Lung (tissue), 17 donors: ENCODE measurements at places on chromosomes 5 and 9. TPM values are rescaled to one million over a fixed set of nuclear protein-coding genes. Genes with fewer than 3 reads are reported as not detected.

Gene KCTD16
- 0.46 TPM for total RNA-seq

Gene IQGAP2
- total RNA-seq, result 33.6 TPM

Gene SEC61B
- total RNA-seq, result 198 TPM

Gene SNAPC3
- 75.5 TPM for total RNA-seq

Gene LRRC70
- total RNA-seq, result 14.8 TPM

Gene CCDC192
- 0.40 TPM for total RNA-seq

Gene WNT8A
- total RNA-seq, result not detected

Gene CFAP157
- total RNA-seq, result 40.6 TPM

Gene SLC34A3
- not detected for total RNA-seq

Gene ELP1
- total RNA-seq, result 39.3 TPM

Gene ENTPD2
- total RNA-seq, result 1.8 TPM

Gene PCBD2
- 12.3 TPM for total RNA-seq

Gene MARVELD2
- 25.6 TPM for total RNA-seq

Gene SPAAR
- total RNA-seq, result 3.7 TPM

Gene ZNF300
- 11.3 TPM for total RNA-seq

Gene LHX6
- 3.2 TPM for total RNA-seq

Gene FST
- 2.0 TPM for total RNA-seq
